ENCODE measurements at places on chromosomes 4 and X.

DNA sequence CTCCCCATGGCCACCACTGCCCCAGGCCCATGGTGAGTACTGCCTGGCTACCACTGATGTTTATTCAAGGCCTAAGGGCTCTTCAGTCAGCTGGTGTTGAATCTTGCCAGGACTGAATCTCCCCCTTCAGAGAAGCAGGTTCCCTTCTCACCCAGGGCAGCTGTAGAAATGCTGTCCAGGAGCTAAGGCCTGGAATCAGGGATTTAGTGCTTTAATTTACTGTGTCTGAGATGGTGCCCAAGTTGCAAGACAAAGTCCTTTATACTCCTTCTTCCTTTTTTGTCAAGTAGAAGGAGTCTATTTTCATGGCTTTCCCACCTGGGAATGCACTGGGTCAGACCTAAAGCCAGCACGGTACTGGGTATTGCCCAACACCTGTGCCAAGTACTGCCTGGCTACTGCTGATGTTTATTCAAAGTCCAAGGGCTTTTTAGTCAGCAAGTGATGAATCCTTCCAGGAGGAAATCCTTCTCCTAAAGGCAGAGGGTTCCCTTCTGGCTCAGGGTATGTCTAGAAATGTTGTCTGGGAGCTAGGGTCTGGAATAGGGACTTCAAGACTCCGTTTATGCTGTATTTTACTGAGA is 117.6 kb upstream of the ATOH1 start:
- no peak for DNase-seq

DNA sequence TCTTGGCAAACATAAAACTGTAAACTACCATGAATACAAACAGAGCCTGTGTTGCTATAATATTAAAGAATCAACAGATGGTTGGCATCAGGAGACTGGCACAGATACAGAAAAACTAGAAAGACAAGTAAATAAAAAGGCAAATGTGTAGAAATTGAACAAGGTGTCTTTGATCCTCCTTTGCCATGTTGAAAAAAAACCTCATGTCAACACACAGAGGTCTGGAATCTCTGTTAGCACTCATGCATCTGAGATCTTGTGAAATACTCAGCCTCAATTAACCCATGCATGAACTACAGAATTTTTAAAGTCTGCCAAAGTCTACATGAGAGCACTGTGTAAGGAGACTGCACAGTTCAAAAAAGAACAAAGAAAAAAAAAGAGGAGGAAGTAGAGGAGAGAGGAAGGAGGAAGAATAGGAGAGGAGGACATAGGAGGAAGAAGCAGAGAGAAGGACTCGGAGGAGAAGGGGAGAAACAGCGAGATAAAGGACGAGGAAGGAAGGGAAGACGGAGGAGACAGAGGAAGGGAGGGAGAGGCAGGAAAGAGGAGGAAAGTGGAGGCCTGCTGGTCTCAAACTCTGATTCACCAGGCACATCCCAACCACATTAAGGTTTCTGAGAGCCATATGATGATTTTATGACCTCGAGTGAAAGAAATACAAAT is 52.8 kb downstream of the PRDM5 start:
- no peak for DNase-seq

GRCh38 chr4:105059337-105059736 is 87.3 kb upstream of the TET2 start:
- no peak for DNase-seq

GRCh38 chrX:12137951-12138360 is 317 bp upstream of the FRMPD4 start:
- DNase-seq: no peak

GRCh38 chrX:17944833-17945497 is 83.9 kb upstream of the RAI2 start:
- DNase-seq: no peak

- no peak for DNase-seq
Measured at GRCh38 chr4:105896461-105896942, 1.2 kb downstream of the NPNT start.

DNA sequence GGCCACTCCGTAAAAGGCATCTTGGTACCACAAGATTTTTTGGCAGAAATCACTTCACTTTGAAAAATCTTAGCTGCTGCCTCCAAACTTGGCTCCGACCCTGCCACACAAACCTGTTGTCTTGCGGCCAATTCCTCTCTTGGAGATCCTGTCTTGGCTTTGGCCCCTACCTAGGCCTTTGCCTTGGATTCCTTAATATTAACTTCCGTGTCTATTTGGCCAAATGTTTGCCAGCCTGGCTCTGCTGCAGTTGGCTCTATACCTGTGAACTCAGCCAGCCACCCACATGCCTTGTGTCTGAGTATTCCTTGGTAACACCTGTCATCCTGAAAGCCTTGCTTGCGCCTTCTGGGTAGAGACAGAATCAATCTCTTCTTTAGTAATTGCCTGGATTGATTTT is 12.5 kb downstream of the GRXCR1 start:
- DNase-seq: no peak

- no peak for DNase-seq
Measured at GRCh38 chr4:117474987-117475386, 389.6 kb upstream of the TRAM1L1 start.
